Muscle of back (tissue), 13 donors: ENCODE measurements at places on chromosomes 5 and 9.

- no peak for DNase-seq
Measured at GRCh38 chr9:122954253-122954691, 13.5 kb downstream of the RABGAP1 start.

DNA sequence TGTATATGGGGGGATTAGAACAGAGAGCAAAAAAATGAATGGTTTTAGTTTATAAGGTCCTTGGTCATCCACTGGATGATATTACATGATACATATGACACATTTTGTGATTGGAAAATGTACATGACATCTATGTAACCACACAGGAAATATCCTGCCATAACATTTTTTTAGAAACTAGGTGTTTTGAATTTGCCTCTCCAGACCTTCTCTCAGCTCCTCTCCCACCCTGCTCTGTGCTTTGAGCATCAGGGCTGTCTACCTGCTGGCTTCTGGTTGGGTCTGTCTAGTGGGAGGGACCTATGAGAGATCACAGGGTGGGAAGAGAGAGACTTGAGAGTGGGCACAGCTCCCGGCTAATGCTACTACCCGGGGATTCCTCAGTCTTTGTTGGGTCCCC lies 24.4 kb downstream of the AKNA start:
- DNase-seq = no peak

GRCh38 chr5:128537221-128537999 lies 635 bp downstream of the FBN2 start:
- no peak for DNase-seq

- no peak for DNase-seq
Measured at GRCh38 chr5:78574131-78574673, 74.4 kb downstream of the LHFPL2 start.

DNA sequence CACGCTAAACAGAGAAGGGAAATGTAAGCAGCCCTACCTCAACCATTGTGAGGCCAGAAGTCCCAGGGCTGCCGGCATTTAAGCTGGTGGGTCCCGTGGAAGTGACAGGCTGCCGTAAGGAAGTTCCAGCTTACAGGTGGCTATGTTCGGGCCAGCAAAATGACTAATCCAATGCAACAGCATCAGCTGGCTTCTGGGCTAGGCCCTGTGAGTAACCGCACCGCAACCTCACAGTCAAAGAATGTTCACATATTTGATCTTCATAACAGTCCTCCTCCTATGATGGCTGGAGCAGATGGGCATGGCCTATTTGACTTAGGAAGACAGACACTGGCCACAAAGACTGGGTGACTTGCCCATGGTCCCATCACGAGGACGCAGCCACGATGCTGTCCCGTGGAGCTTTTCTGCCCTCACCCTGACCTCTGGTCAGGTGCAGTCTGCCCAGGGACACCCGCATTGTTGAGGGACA lies 88.2 kb downstream of the LIFR start:
- DNase-seq = no peak

GRCh38 chr5:91146905-91147600 lies 236.1 kb downstream of the ARRDC3 start:
- DNase-seq = no peak

- peak; percentile 83 for DNase-seq
Measured at GRCh38 chr9:13962006-13962405, 351.9 kb downstream of the NFIB start.

DNA sequence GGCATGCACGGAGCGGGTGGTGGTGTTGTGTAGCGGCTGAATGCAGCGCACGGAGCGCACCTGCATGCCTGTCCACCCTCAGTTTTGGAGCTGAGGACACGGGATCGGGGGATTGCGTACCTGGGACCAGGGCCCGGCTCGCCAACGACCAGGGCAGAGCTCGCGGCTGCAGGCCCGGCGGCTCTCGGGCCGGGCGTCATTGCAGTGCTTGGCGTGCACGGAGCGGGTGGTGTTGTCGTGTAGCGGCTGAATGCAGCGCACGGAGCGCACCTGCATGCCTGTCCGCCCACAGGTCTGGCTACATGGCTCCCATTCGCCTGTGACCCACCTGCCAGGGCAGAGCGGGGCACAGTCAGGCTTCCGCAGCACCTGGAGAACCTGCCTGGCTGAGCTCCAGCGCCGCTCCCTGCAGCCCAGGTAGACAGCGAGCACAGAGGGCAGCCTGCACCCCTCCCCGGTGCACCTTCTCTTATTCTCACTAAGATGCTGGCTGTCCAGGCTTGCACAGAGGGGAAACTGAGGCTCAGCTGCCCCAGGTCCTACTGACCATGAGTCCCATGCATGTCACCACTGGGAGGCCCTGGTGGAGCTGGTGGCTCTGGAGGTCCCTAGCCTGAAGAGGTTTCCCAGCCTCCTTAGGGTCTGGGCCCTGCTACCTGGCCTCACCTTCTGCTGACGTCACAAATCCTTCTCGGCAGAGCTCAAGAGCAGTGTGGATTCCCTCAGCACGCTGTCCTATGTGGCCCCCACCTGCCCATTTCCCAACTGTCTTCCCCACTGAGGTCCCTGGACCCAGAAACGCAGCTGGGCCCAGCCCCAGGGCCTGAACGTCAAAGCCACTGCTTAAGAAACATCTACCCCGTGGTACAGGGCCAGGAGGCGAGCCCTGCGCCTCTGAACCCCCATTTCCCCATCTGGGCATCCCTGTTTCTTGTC lies 64.9 kb downstream of the ZNF354C start:
- no peak for DNase-seq

- DNase-seq = no peak
Measured at GRCh38 chr5:124922255-124922975, 176.0 kb upstream of the ZNF608 start.

DNA sequence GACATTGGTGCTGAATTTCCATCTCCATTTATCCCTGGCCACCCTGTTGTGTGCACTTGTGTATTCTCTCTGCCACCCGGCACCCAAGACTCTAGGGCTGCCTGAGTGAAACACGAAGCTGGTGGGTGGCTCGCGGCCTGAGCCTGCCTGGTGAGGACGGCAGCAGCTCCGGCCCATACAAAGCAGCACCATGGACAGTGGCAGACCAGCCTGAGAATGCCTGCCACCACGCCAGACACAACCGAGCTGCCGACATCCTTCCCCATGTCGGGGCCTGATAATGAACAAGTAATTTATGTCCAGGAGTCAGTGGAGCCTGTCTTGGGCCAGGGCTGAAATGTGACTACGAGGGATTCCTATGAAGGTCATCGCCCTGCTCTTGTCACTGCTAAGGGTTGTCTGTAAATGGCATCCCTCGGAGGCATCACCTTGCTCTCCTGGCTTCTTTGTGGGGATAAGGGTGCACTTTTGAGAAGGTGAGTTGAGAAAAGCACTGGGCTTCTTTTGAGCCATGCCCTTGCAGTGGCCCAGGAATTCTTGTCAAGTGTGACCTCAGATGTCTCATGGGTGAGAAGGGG lies 175.7 kb downstream of the MELK start:
- peak; percentile 18 for DNase-seq

DNA sequence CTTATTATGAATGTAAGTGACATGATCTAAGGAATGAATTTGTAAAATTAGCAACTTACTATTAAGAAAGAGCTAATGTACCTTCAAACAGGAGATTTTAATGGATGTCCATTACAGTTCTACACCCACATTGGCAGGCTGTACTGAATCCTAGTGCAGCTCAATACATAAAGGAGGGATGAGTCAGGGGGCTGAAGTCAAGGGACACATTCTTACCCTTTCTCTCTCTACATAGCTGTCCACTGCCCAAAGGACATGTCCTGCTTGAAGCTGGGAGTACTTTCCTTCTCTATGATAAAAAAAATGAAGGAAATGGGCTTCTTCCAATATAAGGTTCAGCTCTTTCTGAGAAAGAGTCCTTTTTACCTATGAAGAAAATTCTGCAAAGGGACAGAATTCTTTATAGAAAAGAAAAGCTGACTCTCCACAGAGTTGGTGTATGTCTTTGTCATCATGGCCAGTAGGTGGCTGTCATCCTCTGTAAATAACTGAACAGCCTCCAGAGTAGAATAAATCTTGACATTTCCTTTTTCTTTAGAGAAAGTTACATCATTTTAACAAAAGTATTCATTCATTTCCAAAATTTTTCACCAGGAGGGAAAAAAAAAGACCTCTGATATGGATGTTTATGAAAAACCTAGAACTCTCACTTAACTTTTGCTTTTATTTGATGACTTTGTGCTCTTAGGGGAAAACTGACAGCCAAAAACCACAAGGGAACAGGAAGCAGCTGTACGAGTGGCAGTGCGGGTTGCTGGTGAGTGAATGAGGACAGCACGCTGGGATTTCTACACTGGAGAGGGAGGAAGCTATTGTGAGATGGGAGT lies 13.1 kb upstream of the IFNA14 start:
- peak; percentile 7 for DNase-seq

GRCh38 chr9:34507556-34507955 lies 15.2 kb downstream of the ENHO start:
- no peak for DNase-seq

- DNase-seq = no peak
Measured at GRCh38 chr5:178685386-178686059, 44.9 kb downstream of the ZNF354A start.

- DNase-seq = no peak
Measured at GRCh38 chr9:136799079-136799853, 3.1 kb downstream of the CCDC183 start.

- DNase-seq = peak; percentile 65
Measured at GRCh38 chr5:179679014-179679674, 1.7 kb downstream of the CBY3 start.

GRCh38 chr5:138772986-138773594 lies 19.9 kb downstream of the CTNNA1 start:
- peak; percentile 49 for DNase-seq

GRCh38 chr5:170848033-170848432 lies 13.8 kb upstream of the RANBP17 start:
- no peak for DNase-seq

- DNase-seq = no peak
Measured at GRCh38 chr9:108012405-108012804, 522.8 kb upstream of the KLF4 start.

DNA sequence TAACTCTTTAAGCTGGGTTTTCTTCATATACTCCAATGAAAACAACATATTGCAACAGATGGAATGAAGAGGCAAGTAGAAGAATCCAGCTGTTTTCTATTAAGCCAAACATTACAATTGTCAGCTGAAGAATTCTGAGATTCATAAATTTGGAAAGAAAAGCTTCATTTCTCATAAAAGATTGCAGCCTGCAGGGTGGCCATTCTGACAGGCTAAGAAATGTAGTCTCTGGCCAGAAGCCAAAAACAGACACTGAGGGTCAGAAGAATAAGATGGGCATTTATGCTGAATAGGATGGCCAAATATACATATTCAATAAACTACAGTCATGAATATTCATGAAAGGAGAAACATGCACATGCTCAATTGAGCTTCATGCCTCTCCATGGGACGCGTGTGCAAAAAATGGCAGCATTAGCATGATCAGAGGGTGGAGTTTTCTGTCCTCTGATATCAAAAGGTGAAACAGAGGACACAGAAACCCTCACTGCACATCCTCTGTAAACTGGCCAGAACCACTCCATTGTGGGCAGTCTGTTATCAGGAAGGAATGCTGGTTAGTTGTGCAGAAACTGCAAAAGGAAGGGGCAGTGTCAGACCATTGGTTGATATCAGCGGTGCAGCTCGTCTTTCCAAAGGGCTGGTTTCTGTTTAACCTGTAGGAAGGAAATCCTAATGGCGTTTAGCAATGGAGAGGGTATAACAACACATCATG lies 50.2 kb downstream of the FXN start:
- DNase-seq = peak; percentile 41

DNA sequence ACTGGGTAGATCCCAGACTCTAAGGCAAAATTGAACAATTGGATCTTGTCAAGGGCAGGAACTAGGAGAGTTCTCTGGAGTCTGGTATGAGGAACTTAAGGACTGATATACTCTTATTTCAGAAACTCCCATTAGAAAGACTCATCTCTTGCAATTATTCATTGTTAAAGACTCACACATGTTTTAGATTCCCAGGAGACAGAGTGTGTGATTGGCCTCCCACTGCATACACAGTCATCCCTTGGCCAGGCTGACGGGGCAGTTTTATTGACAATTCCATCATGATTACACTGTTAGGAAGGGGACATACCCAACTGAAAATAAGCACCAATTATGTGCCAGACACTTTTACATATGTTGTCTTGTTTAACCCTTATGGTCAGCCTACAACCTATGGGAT lies 347.2 kb downstream of the DMAC1 start:
- no peak for DNase-seq
